ENCODE measurements at places on chromosomes 2 and 18.

DNA sequence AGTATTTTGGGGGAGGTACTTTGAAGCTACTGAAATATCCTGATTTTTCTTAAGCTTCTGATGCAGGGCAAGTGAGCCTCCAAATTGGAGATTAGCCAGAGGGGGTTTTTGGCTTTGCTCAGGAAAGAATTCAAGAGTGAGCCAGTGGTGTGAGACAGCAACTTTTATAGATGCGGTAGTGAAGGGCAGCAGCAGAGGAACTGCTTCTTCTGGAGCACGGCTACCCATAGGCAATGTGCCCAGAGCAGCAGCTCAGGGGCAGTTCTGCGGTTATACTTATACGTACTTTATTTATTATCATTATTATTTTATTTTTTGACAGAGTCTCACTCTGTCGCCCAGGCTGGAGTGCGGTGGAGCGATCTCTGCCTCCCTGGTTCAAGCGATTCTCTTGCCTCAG, 19.8 kb upstream of the NT5DC4 start:
- no peak for DNase-seq

DNA sequence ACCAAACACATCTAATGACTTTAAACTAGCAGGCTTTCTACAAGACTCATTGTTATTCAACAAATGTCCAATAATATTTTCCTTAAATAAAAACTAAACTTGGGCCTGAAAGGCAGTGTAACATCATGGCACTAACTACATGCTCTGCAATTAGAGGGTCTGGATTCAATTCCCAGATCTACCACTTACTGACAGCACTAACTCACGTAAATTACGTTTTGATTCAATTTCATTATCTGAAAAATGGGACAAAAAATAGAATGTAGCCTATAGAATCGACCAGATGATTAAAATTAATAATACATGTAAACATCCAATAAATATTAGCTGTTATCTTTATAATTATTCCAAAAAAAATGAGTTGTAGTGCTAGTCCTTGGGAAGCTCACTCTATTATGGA, 98.0 kb upstream of the DDX18 start:
- DNase-seq: no peak

DNA sequence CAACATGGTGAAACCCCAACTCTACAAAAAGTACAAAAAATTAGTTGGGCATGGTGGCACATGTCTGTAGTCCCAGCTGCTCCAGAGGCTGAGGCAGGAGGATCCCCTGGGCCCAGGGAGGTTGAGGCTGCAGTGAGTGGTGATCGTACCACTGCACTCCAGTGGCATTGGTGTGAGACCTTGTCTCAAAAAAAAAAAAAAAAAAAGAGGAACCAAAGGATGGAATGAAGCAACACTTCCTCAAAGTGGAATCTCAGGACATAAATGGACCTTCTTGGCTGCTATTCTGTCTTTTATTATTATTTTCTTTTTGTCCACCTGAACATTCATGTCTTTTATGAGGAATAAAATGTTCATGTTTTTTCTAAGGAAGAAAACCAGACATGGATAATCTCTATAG, 13.7 kb downstream of the GEMIN6 start:
- no peak for DNase-seq

- DNase-seq: no peak
These were observed 1845.6 kb upstream of the PIK3C3 start for GRCh38 chr18:40109252-40110049.

- DNase-seq: no peak
These were observed 121.8 kb downstream of the SETBP1 start for GRCh38 chr18:44802508-44802907.

DNA sequence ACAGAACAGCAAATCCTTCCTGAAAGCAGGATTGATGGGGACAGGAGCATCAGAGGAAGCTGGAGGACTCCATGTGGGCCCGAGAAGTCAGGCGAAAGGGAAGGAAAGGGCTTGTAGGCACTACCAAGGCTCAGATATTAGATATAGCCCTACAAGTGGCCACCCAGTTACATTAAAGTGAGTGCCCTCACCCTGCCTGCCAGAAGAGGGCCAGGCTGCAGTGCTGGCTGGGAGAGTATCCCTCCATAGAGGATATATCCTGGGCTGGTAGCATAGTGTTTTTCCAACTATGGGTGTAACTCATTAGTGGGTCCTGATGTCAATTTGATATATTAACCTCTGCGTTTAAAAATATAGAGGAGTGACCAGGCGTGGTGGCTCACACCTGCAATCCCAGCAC, 285.2 kb downstream of the MYCN start:
- no peak for DNase-seq

GRCh38 chr2:63698786-63699548, 110.2 kb downstream of the MDH1 start:
- no peak for DNase-seq

GRCh38 chr2:28665041-28665704, 86.5 kb upstream of the PPP1CB start:
- no peak for DNase-seq

DNA sequence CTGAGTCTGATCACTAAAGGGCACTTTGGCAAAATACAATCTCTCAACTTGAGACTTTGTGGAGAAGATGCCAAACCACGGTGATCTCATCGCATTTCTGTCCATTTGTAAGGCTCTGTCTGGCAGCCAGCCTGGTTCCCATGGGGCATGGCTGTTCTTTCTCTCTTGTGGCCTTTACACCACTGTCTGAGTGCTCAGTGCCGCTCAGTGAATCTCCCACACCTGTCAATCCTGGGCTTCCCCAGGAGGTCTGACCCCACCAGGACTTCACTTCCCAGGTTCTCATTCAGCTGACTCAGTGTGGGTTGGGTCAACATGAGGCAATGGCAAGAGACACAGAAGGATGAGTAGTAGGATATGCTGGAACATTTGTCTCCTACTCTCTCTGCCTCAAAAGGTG, 96.8 kb upstream of the TRIB2 start:
- DNase-seq: no peak

GRCh38 chr18:67731851-67732250, 215.3 kb upstream of the DSEL start:
- DNase-seq: no peak

- no peak for DNase-seq
These were observed 1.6 kb downstream of the CTIF start for GRCh38 chr18:48540251-48541025.

GRCh38 chr2:148048475-148049221, 27.8 kb downstream of the MBD5 start:
- DNase-seq: no peak

- no peak for DNase-seq
These were observed 104.9 kb downstream of the SPTBN1 start for GRCh38 chr2:54561010-54561409.

- DNase-seq: no peak
These were observed 136.7 kb downstream of the SP3 start for GRCh38 chr2:173828189-173829142.

- DNase-seq: no peak
These were observed 151.1 kb downstream of the SH3BP4 start for GRCh38 chr2:235102896-235103295.

DNA sequence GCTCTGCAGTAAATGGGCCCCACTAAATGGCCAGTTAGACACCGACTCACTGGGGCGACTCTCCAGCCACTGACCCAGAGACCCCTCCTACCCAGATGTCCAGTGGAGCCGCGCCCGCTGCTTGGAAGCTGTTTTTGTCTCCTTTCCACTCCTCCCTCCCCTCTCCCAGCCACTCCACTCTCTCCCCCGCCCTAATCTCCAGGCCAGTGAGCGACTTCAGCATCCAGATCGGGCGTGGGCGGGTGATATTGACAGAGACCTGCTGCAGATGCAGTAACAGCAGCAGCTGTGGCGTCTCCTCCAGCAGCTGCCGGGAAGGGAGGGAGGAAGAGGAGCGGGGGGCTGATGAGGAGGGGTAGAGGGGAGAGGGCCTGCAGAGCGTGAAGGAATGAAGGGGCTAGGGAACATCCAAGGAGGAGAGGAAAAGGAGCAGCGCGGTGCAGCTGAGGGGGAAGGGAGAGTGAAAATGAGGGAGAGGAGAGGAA, at the start of gene SCN7A:
SCN7A (minus strand) TSS at position 110 of the 485 bp plus-strand sequence. CDS start 16,553 bp downstream, outside the sequence.
- no peak for DNase-seq

DNA sequence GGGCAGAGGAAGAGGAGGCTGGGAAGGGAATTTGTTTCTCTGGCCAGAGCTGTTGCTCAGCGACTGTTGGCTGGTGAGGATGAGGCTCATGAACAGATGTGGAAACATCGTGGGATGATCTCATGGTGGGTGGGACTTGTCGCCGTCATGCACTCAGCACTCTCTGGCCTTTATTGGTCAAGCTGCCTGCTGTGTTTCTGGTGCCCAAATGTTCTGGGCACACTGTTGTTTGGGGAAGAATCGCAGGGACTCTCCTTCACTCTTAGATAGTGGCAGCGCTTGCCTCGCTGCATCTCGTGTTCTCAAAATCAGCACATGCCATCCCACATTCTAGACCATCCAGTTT, 145.6 kb downstream of the AGAP1 start:
- DNase-seq: no peak

DNA sequence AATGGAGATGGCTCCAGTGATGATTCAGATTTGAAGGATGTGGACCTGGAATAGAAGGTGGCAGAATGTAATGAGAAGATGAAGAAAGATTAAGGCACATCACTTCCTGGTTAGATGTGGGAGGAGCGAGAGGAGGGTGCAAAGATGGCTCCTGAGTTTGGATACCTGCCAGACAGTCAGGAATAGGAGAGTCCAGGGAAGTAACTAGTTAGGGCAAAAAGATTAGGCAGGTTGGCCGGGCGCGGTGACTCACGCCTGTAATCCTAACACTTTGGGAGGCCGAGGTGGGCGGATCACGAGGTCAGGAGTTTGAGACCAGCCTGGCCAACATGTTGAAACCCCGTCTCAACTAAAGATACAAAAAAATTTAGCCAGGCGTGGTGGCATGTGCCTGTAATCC, 5.6 kb downstream of the C2orf74 start:
- DNase-seq: no peak

DNA sequence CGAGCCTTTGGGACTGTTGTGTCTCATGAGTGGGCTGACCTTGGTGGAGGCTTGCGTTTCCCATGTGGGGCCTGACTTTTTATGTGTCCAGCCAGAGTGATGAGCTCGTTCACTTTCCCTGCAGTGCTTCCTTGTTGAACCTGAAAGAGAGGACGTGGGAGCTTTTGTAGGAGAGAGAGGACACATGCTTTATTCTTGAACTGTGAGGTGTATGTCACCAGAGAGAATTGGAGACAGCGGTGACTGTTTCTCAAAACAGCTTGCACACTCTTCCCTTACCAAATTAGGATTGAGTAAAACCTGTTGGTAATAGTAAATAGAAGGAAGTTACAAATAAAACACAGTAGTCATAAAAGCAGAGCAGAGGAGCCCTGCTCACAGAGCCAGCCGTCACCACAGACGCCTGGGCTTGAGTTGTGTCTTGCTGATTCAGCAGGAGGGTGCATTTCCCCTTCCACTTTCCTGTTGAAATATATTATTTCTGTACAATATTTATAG, 60.7 kb downstream of the INPP4A start:
- no peak for DNase-seq

DNA sequence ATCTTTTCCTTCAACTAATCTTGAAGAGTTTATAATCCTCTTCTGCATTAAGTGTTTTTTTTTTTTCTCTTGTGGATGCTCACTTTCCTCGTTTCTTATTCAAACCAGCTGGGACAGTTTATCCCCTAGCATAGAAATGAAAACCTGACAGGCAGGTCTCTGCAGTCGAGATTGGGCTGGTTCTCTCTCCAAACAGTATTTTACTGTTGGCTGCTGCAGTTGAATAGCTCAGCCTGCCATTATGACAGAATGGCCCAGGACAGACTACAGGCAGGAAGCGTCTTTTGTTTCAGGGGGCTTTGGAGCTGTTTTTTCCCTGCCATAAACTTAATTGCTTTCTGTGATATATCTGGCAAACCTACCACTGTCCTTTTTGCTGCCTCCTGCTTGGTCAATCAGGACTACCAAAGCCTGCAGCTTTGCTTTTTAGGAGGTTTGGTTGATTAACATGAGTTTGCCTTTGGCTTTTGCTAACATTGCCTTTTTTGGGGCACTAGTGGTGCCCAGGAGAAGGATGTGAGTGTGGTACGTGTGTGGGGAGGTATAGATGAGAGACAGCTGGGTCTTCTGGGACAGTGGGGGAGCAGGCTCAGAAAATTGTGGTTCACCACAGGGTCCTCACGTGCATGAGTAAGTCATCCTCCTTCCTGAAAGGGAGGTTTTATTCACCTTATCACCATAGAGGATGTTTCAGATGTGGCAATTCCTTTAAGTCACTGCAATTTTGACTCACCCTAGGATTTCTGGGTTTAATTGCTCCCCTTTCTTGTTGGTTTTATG, 128.7 kb downstream of the LYPD6B start:
- DNase-seq: no peak

- no peak for DNase-seq
These were observed 61.5 kb downstream of the EFR3B start for GRCh38 chr2:25103287-25103871.

- DNase-seq: no peak
These were observed 87.3 kb downstream of the ANTXR1 start for GRCh38 chr2:69100220-69100723.

- no peak for DNase-seq
These were observed 119.3 kb upstream of the TWIST2 start for GRCh38 chr2:238728330-238729260.

DNA sequence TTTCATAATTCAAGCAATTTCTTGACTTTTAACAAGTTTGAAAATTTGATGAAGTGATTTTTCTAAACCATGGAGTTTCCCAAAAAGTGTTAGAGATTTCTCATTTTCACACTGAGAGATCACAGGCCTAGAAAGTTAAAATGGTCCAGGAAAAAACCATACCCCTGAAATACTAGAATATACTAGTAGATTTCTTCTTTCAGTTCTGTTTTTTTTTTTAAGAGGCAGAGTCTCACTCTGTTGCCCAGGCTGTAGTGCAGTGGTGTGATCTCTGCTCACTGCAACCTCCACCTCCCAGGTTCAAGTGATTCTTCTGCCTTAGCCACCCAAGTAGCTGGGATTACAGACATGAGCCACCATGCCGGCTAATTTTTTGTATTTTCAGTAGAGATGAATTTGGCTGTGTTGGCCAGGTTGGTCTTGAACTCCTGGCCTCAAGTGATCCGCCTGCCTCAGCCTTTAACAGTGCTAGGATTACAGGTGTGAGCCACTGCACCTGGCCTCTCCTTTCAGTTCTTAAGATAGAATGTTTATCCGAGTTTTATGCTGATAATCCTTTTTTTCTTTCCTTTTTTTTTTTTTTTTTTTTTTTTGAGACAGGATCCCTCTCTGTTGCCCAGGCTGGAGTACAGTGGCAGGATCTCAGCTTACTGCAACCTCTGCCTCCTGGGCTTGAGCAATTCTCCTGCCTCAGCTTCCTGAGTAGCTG, 14.4 kb downstream of the MTHFD2 start:
- DNase-seq: no peak

GRCh38 chr2:77009307-77009706, 512.9 kb downstream of the LRRTM4 start:
- DNase-seq: no peak

GRCh38 chr2:224440988-224441387, 39.1 kb upstream of the FAM124B start:
- DNase-seq: no peak

GRCh38 chr18:28267878-28268625, 91.1 kb upstream of the CDH2 start:
- no peak for DNase-seq

GRCh38 chr2:196166876-196167275, 4.5 kb downstream of the STK17B start:
- no peak for DNase-seq

All from stimulated activated CD8-positive, alpha-beta memory T cell treated with anti-CD3 and anti-CD28 coated beads, Interleukin-2, amount 100 ng/mL, for 1 hour (primary cell).